ENCODE measurements at places on chromosomes 5 and 9. TPM values are rescaled to one million over a fixed set of nuclear protein-coding genes. Genes with fewer than 3 reads are reported as not detected.

Gene CETN3
- total RNA-seq: 19.9 TPM

Gene SLC23A1
- not detected for total RNA-seq

Gene FRMPD1
- not detected for total RNA-seq

Gene COMMD10
- total RNA-seq: 44.0 TPM

Gene PCDHB11
- total RNA-seq: under 0.01 TPM

Gene FOXD4L3
- total RNA-seq: not detected

Gene PCDH12
- 0.11 TPM for total RNA-seq

Gene SPRY4
- 6.7 TPM for total RNA-seq

Gene ASS1
- 186 TPM for total RNA-seq

Gene NIPAL4
- total RNA-seq: 0.87 TPM

Gene CMYA5
- 3.7 TPM for total RNA-seq

Gene SEMA6A
- 0.12 TPM for total RNA-seq

Gene SLC2A8
- total RNA-seq: 9.4 TPM

Gene IL5
- not detected for total RNA-seq

Gene TOMM5
- total RNA-seq: 117 TPM

Gene RAB3C
- total RNA-seq: not detected

Gene KLF9
- total RNA-seq: 33.4 TPM

Gene TSSK1B
- total RNA-seq: 0.11 TPM

Gene SPOUT1
- 20.2 TPM for total RNA-seq

Gene ABCA1
- total RNA-seq: 125 TPM

Gene CBY3
- not detected for total RNA-seq

Gene CNTFR
- not detected for total RNA-seq

Gene ADAMTS6
- total RNA-seq: 155 TPM

Gene SCGB3A2
- not detected for total RNA-seq

Gene TXNDC8
- total RNA-seq: not detected

Gene LHX3
- not detected for total RNA-seq

Gene PCDHB3
- total RNA-seq: 0.77 TPM

Gene AHRR
- 26.7 TPM for total RNA-seq

Gene KIF4B
- under 0.01 TPM for total RNA-seq

Gene SAXO1
- not detected for total RNA-seq

Gene SLCO4C1
- total RNA-seq: under 0.01 TPM

Gene OTULIN
- total RNA-seq: 27.4 TPM

Gene KIF24
- total RNA-seq: 5.2 TPM

Gene C9orf152
- total RNA-seq: under 0.01 TPM

Gene TAF11L10
- total RNA-seq: not detected

Gene ANXA2R
- total RNA-seq: 2.1 TPM

Gene RELL2
- total RNA-seq: 4.9 TPM

Gene LRRTM2
- 0.12 TPM for total RNA-seq

Gene TRIM14
- total RNA-seq: 7.7 TPM

Gene DBN1
- total RNA-seq: 153 TPM

Gene PCDHGA12
- 21.5 TPM for total RNA-seq

Gene KIF20A
- 31.1 TPM for total RNA-seq

Gene OGN
- total RNA-seq: 0.33 TPM

Gene CDKN2B
- total RNA-seq: 24.9 TPM

Gene ADAMTS2
- 31.4 TPM for total RNA-seq

Gene CCDC152
- 1.2 TPM for total RNA-seq

Gene C1QTNF3
- total RNA-seq: 1.4 TPM

All from uterine smooth muscle cell (primary cell).